ENCODE measurements at places on chromosomes 3 and 15. TPM values are rescaled to one million over a fixed set of nuclear protein-coding genes. Genes with fewer than 3 reads are reported as not detected.
A peak's percentile ranks its signal among the peaks of the same experiment; 100 is the strongest.

DNA sequence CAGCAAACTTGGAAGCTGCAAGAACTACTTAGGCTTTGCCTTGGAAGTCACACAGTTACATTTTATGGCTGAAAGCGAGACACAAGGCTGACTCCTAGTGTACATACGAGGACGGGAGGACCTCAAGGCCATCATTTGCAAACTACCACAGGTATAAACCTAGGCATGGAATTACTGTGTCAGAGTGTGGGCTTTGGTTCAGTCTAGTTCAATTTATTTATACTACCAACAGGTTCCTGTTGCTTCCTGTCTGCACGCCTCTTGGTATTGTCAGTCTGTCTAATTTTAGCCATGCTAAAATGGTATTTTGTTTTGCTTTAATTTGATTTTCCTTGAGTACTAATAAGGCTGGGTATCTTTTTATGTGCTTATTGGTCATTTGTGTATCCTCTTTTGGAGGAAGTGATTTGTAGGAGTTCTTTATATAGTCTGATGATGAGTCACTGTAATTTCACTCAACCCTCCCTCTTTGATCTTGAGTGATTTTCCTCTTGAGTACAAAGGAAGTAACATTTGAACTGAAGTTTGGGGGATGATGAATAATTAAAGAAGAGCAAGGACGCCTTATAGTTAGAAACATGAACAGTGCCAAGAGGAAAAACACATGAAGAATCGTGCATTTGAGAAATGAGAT, 8.2 kb downstream of the ANKRD34C start:
- H3K4me3 ChIP-seq = no peak overlapping the region
- DNase-seq = no peak
- H3K4me1 ChIP-seq = no peaks in the 10 kb centered on the region
- H3K27me3 ChIP-seq = peaks cover 9% of the 10 kb centered on the region

DNA sequence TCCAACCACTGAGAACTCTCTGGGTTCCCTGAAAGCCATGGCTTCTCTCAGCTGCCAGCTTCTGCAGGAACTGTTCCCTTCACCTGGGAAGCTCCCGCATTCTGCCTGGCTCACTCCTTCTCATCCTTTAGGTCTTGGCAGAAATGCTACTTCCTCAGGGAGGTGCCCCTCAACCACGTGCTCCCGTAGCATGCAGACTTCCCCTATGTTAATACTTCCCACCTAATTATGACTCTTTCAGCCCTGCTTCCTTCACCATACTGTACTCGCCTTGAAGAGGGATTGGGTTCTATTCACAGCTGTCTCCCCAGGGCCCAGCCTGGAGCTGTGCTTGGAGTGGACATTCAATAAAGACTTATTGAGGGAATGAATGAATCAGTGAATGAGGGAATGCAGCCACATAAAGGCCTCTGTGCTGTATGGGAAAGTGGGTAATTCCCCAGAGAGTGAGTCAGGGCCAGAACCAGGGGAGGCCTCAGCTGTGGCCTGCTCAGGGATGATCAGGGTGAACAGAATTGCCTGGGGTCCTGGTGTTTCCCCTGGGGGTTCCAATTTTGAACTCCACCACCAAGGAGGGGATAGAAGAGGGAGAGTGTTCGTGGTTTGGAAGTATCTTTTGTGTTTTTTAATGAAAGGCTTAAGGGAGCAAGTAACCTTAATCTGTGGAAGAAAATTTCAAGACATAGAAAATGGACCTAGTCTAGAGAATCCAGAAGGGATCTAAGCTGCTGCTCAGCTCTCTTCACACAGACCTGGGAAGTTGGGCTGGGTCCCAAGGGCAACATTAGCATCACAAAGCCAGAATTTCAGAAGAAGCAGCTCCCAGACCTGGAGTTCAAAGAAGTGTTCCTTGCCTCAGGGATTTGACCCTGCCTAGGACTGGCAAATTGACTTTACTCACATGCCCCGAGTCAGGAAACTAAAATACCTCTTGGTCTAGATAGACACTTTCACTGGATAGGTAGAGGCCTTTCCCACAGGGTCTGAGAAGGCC, 14.6 kb upstream of the FAM107A start:
- no peak overlapping the region for H3K27ac ChIP-seq
- no peak for DNase-seq
- H3K4me3 ChIP-seq = no peak overlapping the region
- H3K4me1 ChIP-seq = peaks cover 2% of the 10 kb centered on the region
- peaks cover 5% of the 10 kb centered on the region for H3K27me3 ChIP-seq

DNA sequence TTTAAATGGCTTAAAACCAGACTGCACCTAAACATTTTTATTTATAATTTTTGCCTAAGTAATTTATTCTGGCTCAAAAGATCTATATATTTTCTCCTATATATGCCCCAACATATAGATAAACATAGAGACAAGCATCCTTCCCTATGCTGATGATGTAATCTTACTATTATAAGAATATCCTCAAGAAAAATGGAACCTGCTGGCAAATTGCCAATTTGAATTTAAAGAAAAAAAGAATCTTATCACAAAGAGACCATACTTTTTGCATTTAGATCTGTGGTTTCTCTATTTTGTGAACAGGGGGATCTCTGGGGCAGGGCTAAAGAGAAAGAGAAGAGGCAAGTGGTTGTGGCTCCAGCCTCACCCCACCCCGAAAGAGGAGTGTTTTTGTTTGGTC, 107.2 kb upstream of the CMC1 start:
- no peaks in the 10 kb centered on the region for H3K27me3 ChIP-seq
- H3K4me3 ChIP-seq = no peak overlapping the region
- H3K36me3 ChIP-seq = no peaks in the 10 kb centered on the region
- DNase-seq = no peak
- H3K4me1 ChIP-seq = peaks cover 7% of the 10 kb centered on the region
- H3K27ac ChIP-seq = no peak overlapping the region

- DNase-seq = no peak
- H3K4me1 ChIP-seq = peaks cover 19% of the 10 kb centered on the region
- H3K36me3 ChIP-seq = peaks cover 38% of the 10 kb centered on the region
- no peak overlapping the region for H3K4me3 ChIP-seq
- no peaks in the 10 kb centered on the region for H3K27me3 ChIP-seq
- H3K27ac ChIP-seq = no peak overlapping the region
These were observed 6.0 kb downstream of the NCKIPSD start for GRCh38 chr3:48679411-48680391.

DNA sequence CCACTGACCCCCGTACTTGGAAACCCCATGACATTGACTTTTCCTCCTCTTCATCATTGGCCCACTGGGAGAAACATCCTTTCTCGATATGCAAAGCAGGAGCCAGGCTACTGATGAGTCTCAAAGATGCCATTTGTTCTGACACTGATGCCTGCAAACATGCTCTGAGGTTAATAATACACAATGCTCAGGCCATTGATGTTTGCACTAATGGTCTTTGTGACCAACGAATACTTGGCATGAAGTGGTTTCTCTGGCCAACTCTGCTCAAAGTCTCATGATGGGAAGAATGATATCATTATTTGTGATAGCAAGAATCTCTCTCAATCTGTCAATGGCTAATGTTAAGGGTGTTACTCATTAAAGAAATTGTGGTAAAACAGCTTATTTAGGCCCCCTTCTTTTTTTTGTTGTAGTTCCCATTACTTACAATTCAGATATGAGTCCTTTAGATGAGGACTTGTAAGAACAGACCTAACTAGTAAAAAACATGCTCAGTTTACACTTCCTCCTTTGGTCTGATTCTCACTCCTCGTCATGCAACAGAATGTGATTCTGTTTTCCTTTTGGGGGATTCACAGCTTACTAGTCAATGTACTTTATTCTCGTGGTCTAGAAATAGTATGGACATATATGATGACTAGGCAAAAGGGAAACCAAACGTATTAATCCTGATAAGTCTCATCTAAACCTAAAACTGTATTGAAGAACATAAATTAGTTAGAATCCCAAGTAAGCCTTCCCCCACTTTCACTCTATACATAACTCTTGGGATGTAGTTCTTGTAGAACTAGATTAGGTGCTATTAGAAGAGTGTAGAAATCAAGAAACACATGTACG, 488.8 kb upstream of the DPPA4 start:
- H3K27ac ChIP-seq = no peak overlapping the region
- no peak overlapping the region for H3K4me3 ChIP-seq
- H3K27me3 ChIP-seq = no peaks in the 10 kb centered on the region
- no peaks in the 10 kb centered on the region for H3K36me3 ChIP-seq
- DNase-seq = no peak
- no peaks in the 10 kb centered on the region for H3K4me1 ChIP-seq

- no peaks in the 10 kb centered on the region for H3K4me1 ChIP-seq
- H3K27me3 ChIP-seq = no peaks in the 10 kb centered on the region
- H3K4me3 ChIP-seq = no peak overlapping the region
- peak; percentile 48 for DNase-seq
These were observed 39.6 kb upstream of the FAM98B start for GRCh38 chr15:38414357-38414756.

GRCh38 chr3:53776494-53777101, 69.6 kb downstream of the CHDH start:
- DNase-seq = no peak
- no peak overlapping the region for H3K27ac ChIP-seq
- no peak overlapping the region for H3K4me3 ChIP-seq
- no peaks in the 10 kb centered on the region for H3K27me3 ChIP-seq
- peaks cover 16% of the 10 kb centered on the region for H3K4me1 ChIP-seq

Gene MFSD1
- total RNA-seq = 44.8 TPM

Gene ISLR2
- 0.29 TPM for total RNA-seq

Gene ZNF385D
- 1.3 TPM for total RNA-seq

Gene NLGN1
- not detected for total RNA-seq
